Erythroblast (primary cell): ENCODE measurements at places on chromosomes 4 and X.

DNA sequence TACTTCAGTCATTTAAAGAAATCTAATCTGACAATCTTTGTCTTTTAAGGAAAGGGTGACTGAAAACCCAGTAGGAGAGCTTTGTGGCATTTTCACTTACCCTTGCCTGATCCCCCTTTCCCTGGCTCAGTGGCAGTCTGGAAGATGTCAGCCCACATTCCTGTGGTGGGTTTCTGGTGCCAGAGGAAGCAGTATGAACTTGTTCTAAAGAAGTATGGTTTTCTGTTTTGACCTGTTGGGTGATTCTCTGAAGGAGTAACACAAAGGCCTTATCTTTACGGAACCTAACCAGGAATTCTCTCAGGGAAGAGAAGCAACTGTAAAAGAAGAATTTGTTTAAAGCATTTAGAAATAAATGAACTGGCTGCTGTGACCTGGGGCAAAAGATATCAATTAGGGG lies 41.9 kb downstream of the BMP15 start:
- no peak for DNase-seq

DNA sequence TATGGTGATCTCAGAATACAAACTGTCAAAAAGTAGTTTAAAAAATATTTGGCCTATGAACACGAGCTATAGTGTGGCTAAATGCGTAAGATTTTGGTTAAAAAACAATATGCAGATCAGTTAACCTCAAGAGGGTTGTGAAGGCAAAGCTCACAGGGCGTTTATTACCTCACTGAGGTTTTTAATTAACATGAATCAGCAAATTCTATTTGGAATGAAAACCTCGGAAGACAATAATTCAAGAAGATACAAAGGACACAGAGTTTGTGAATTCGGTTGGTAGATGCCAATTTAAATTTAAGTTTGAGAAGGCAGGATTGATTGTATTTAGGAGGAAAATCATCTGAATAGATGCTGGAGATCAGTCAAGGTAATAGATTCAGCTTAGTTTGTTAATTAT lies 1434.6 kb downstream of the C4orf33 start:
- no peak for DNase-seq

- DNase-seq, result no peak
Measured at GRCh38 chrX:30530606-30531005, 47.0 kb downstream of the TASL start.

- no peak for DNase-seq
Measured at GRCh38 chr4:182893047-182893446, 24.1 kb downstream of the DCTD start.

DNA sequence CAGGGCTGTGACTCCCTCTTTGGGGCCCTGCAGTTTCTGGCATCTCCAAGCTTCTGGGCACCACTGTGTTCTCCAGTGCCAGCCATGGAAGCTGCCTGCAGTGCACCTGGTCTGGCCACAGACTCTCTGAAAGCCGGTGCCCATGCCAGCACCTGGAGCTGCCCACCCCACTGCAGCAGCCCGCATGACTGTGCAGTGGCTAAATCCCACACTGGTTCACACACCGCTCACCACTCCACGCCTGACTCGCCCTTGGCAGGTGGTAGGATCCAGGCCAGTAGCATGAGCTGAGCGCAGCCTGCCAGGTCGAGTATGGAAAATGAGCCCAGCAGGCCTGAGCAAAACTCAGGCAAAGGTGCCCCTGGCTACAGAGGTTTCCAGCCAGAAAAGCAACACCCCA lies 72.8 kb upstream of the INTU start:
- DNase-seq, result no peak

DNA sequence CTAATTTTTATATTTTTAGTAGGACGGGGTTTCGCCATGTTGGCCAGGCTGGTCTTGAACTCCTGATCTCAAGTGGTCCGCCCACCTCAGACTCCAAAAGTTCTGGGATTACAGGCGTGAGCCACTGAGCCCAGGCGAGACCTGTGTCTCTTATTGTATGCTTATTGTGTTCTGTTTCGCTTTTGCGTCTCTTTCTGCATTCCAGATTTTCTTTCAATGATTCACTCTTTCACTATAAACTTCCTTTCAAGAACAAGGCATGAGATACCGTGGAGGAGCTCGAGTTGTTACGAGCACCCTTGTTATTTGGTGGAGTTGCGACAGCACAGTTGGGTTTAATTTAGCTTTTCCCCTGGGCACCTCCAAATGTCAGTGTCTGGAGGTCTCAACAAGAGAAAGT lies 366.7 kb upstream of the FAT1 start:
- no peak for DNase-seq

- DNase-seq, result no peak
Measured at GRCh38 chr4:55758570-55758969, 61.0 kb upstream of the EXOC1L start.

GRCh38 chr4:100682477-100683218 lies 164.8 kb upstream of the EMCN start:
- DNase-seq, result no peak

DNA sequence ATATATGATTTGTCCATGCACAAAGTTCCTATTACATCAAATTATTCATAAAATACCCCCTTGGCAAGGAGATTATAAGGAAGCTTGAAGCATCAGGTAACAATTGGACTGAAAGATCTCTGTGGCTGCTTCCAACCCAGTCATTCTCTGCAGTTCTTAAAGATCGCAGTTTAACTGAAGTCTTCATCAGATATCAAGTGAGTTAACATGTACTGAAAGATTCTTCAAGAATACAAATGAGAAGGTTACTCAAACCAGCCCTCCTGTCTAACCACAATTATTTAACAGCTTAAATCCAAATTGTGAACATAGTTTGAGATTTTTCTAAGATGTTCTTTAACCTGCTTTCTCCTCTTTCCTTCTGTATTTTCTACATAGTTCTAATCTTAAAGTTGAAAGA lies 56.1 kb downstream of the SLC10A7 start:
- DNase-seq, result no peak

DNA sequence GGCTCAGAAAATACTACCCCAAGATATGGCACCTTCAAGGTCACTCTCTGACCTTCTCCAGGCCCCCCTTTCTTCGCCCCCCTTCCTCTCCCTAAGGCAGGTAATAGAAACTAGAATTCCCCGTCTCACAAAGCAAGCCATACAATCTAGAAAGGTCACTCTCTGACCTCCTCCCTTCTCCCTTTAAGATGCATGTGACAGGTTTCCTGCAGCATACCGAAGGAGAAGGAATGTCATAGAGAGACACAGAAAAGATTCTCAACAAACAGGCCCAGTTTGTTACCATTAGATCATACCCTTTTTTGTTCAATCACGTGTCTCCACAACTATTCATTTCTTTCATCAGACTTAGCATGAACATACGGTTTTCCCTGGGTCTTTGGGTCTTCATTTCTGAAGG lies 51.2 kb upstream of the RBMXL3 start:
- DNase-seq, result no peak

DNA sequence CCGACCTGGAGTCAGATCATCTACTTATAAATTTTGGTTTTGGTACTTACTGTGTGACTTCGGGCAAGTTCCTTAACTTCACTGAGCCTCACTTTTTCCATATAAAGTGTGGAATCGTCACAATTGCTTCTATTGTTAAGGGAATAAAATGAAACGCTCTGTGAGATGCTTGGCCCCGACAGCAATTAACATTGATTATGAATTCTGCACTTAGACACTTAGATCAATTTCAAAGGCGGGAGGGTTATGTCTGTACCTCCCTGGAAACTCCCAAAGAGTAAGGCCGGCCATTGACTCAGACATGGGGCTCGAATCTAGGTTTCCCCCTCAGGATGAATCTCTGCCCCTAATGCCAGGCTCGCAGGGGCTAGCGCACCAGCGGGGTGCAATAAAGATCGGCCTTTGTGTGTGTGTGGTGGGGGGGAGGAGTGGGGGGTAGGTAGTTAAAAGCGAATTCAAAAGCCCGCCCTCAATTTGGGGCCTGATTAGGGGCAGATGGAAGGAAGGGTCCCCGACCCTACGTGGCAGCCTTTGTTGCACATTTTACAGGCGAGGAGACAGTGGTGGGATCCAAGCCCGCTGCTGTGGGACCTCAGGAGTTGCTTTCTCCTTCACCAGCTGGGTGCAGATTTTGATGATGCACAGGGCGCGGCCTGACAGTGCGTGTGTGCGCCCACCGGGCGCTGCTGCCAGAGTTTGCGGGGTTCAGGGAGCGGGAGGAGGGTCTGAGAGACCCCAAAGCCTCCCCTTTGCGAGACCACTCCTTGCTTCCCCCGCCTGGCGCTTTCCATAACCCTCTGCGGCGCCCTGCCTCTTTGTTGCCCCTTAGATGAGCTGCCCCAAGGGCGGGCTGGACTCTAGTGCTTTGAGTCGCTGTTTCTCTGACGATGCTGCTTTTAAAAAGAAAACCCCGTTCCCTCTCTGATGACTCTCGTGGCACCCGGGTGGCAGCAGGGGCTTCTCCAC lies 9.6 kb downstream of the MSX1 start:
- no peak for DNase-seq

GRCh38 chr4:52096048-52096447 lies 44.9 kb downstream of the SPATA18 start:
- DNase-seq, result no peak

DNA sequence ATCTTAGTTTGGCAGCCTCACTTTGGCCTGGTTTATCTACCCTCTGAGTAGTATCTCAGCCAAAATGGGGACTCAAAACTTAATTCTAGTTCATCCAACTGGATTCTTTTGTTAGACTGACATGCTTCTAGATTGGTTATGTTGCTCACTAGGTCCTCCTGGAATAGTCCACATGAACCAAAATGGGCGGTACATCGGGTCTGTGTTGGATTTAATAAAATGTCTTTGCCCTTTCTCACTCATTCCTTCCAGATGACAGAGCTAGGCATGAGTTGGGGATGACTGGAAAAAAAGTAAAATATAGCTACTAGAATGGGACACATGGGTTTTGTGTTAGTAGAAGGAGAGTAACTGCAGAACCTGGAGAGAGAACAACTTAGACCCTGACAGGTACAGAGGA lies 247.9 kb downstream of the CCSER1 start:
- no peak for DNase-seq

DNA sequence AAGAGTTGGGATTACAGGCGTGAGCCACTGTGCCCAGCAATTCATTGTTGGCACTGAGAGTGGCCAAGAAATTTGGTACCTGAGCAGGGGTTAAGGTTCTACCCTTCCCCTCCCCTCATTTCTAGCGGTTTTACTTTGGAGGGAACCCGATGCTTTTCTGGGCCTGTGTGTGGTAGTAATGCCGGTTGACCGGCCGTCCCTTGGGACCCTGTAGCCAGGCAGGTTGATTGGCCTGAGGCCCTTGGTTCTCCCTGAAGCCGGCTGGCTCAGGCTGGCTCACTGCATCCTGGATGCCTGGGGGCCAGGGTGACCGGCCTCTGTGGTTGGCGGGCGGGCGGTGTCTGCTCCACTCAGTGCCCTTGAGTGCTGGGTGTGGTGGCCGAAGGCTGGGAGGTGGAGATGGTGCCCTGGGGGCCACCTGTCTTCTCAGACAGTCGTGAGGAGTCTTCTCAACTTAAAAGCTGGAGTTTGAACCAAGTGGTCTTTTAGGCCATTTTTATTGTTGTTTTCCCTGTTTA lies 45.6 kb downstream of the RGS12 start:
- DNase-seq, result no peak

DNA sequence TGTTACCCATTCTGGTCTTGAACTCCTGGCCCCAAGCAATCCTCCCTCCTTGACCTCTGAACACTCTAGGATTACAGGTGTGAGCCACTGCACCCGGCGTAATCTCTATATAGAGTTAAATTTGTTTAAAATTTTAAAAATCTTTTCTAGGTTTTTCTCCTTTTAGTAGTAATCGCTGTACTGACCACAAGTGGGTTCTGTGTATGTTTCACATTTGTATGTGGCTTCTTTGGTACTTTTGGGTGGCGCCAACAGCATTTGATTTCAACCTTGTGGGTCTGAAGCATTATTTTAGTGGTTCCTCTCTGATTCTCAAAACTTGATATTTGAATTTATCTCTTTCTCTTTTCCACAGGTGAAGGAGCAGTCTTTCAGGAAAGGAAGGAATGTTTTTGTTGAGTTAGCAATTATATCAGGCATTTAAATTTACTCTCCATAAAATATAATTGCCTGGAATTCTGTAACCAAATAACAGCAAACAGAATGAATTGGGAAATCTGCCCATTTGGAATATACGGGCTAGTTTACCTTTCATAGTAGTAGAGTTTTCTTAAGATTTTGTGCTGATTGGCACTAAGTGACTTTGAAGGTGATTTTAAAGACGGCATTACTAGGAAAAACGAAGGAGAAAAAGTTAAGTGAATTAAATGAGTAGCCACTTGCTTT lies 29.5 kb downstream of the ARHGAP10 start:
- DNase-seq, result no peak

- no peak for DNase-seq
Measured at GRCh38 chr4:52718123-52718522, 33.1 kb downstream of the ERVMER34-1 start.

DNA sequence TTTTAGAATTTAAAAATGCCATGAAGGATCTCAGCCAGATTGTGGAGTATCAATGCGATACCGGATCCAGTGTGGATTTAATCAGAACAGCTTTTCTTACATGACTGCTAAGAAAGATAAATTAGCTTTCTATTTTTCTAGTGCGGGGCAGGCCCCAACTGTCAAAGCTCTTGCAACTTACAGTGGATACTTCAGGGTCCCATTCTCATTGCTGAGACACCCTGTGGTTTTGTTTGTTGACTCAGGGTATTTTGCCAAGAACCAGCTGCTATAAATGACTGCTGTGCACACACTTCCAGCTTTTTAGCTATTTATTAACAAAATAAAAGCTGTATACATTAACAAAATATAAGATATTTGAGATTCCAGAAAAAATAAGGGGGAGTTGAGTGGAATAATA lies 166.4 kb downstream of the DCLK2 start:
- no peak for DNase-seq

DNA sequence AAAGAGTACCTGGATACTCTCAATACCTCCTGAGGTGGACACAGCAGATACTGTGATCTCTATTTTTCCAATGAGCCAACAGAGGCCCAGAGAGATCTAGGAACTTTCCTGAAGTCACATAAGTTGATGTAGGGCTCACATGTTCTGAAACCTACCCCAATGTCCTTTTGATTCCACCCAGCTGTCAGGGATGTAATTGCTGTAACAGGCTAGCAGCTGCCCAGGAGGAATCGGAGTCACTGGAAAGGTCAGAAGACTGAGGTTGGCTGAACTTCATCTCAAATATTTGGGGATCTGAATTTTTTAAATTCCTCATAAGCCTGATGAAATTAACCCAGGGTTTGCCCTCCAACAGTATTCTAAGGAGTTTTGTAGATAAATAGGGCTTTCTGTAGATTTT lies 52.5 kb upstream of the PROM1 start:
- no peak for DNase-seq

- DNase-seq, result no peak
Measured at GRCh38 chr4:120858776-120859175, 63.8 kb downstream of the PRDM5 start.

GRCh38 chr4:105093975-105094374 lies 52.7 kb upstream of the TET2 start:
- no peak for DNase-seq

GRCh38 chrX:44996277-44996676 lies 123.3 kb downstream of the KDM6A start:
- no peak for DNase-seq

- no peak for DNase-seq
Measured at GRCh38 chrX:10649265-10649664, 28.9 kb upstream of the MID1 start.
